Activated CD4-positive, alpha-beta T cell treated with anti-CD3 and anti-CD28 coated beads, Interleukin-2, amount 50 U/mL, for 24 hours (primary cell): ENCODE measurements at places on chromosomes 6 and 20.

DNA sequence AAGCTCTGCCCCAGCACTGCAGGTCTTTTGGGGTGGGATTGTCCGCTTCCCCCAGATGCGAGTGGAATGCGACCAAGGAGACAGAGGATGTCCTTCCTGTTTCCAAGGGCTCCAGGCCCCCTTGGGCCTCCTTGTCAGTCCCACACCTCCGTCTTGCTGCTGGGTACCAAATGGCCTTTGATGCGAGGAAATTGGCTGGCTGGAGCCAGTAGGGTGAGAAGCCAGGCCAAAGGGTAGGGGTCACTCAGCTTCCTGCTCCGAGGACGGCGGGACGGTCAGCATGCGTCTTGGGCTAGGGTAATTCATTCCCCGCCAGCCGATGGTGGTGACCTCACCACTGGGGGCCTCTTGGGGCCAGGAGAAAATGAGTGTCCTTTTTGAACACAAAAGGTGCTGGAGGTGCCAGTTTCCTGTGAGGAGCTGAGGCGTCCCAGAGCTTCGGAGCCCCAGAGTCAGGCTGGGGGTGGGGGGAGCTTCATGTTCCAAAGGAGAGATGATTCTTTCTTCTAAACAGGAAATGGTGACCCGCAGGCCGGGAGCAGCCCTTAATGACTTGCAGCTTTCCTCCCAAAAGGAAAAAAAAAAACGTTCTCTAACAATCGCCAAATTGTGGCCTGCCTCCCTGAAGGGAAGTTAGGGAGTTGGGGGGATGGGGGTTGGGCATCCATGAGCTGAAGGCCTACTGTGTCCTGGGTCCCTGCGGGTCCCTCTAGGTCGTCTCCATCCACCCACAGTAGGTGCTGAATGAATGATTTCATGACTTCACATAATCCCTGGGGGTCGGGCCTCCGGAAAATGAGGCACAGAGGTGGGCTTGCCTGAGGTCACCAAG lies 6.7 kb downstream of the SNAI1 start:
- DNase-seq = no peak

DNA sequence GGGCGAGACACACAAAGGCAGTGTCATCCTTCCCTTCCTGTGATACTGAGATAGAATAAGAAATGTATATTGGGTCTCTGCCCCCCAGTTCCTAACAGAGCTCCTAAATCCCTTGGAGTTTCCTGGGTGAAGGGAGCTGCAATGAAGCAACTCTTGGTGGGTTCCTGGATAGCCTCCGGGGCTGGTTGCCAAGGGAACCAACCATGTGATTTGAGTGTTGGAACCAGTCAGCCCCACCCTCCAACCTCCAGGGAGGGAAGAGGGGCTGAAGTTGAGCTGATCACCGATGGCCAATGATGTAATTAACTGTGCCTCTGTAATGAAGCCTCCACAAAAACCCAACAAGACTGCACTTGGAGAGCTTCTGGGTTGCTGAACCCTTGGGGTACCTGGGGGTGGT lies 116.6 kb downstream of the SLC22A3 start:
- no peak for DNase-seq

- DNase-seq = no peak
These were observed 89.4 kb downstream of the CEP162 start for GRCh38 chr6:84137989-84138575.

GRCh38 chr6:122845464-122845863 lies 56.4 kb downstream of the SMPDL3A start:
- DNase-seq = no peak

DNA sequence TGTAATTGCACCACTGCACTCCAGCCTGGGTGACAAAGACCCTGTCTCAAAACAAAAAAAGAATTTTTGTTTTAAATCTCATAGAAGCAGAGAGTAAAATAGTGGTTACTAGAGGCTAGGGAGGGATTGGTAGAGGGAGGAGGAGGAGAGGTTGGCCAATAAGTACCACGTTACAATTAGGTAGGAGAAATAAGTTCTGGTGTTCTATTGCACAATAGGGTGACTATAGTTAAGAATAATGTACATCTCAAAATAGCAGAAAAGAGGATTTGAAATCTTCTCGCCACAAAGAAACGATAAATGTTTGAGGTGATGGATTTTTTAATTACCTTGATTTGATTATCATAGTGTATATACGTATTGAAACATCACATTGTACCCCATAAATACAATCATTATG lies 27.1 kb upstream of the TOP1 start:
- DNase-seq = no peak

DNA sequence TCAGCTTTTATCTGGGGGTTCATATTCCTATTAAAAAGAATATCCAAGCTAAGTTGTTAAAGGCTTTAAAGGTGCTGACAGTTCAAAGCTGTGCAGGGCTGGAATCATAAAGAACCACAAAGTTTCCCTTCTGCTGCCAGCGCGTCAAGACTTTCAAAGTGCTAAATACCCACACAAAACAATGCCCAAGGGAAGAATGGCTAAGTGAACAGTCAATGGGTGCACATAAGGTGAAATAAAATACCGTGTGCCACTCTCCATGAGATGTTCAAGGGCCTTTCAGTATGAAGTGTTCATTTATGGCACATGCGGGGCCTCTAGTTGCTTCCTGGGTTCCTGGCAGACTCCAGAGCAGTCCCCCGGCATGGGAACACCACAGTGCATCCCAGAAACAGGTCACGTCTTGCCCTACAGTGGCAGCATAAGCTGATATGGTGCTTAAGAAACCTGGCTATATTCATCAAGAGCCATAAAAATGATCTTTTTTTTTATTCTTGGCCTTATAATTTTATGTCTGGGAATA lies 14.1 kb downstream of the TXNDC5 start:
- DNase-seq = no peak

GRCh38 chr6:82906951-82907350 lies 158.7 kb downstream of the UBE3D start:
- DNase-seq = no peak

DNA sequence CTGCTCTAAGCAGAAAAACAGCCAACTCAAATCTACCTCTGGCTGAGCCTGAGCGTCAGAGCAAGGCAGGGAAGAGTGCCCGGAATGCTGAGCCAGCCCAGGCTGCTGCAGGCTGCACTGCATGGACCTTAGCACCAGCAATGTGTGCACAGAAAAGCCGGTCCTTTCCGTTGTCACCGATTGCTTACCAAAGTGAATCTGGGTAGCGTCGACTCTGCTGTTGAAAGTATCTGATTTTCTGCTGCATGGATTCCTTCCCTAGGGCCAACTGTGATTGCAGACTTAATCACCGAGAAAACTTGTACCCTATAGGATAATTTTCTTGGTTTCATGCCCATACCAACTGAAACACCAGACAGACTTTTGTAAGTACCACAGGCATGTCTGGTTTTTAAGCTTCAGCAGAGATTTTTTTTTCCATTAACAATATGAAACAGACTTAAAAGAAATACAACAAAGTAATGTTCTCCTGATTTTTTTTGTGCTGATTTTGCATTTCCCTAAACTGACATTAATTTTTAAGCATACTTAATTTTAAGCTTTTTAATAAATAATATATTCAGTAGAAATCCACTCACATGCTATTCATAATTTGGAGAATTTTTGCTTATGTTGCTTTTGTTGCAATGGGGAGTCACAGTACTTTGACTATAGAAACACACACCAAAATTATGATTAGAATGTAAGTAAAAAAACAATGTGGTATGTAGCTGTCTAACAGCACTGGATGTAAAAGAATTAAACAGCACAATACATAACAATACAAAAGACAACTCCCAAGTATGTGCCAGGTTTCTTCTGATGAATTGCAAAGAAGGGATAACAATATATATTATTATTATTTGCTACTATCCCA lies 218.0 kb downstream of the THBS2 start:
- no peak for DNase-seq

- DNase-seq = no peak
These were observed 220.0 kb upstream of the CNR1 start for GRCh38 chr6:88386167-88386566.

DNA sequence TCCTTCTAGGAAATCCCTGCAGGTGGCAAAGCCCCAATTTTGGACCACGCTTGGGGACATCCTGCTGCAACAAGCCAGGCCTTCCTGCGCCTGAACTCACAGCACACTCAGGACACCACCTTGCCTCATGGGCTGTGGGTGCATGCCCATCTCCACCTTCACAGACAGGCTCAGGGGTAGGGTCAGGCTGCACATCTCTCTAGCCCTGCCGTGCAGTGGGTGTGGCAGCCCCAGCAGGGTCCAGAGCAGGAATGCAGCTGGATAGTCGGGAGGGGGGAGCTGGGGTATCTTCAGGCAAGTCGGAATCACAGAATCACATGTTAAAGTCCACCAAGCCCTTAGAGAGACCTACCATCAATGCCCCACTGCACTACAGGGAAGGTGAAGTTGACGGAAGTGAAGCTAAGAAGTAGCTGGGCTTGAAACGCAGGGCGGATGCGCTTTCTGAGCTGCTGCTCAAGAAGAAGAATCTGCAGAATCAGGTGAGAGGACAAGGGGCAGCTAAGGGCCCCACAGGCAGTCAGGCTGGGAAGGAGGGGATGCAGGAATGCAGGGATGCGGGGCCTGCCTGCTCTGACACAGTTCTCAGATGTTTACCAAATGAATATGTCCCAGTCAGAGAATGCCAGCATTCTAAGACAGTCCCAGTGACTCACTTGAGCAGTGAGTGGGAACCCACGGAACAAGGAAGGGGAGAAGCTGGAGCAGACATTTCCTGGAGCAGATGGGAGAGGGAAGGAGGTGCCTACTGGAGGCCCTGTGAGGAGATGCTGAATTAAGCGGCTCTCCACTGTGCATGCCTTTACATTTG lies 11.3 kb downstream of the SERPINB6 start:
- no peak for DNase-seq

DNA sequence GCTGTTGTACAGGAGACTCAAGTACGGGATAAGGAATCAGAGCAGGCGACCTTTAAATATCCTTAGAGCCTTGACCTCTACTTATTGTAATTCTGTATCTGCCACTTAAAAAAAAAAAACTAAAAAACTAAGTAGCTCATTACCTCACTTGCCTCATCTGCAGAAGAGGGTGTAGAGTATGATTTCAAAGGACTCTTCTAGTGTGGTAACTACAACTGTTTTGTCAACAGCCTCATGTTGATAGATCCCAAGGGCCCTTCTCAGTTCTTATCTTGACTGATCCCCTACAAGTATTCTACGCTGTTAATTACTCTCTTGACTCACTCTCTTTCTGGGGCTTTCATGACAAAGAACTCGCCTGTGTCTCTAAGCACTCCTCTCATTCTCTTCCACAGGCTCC lies 16.7 kb upstream of the PDYN start:
- DNase-seq = no peak

GRCh38 chr20:23270382-23270911 lies 80.1 kb upstream of the NXT1 start:
- no peak for DNase-seq

GRCh38 chr6:132643547-132643946 lies 15.4 kb downstream of the TAAR1 start:
- no peak for DNase-seq

GRCh38 chr20:10314198-10314597 lies 95.6 kb downstream of the SNAP25 start:
- DNase-seq = no peak

GRCh38 chr20:40866056-40866455 lies 162.6 kb upstream of the TOP1 start:
- no peak for DNase-seq

DNA sequence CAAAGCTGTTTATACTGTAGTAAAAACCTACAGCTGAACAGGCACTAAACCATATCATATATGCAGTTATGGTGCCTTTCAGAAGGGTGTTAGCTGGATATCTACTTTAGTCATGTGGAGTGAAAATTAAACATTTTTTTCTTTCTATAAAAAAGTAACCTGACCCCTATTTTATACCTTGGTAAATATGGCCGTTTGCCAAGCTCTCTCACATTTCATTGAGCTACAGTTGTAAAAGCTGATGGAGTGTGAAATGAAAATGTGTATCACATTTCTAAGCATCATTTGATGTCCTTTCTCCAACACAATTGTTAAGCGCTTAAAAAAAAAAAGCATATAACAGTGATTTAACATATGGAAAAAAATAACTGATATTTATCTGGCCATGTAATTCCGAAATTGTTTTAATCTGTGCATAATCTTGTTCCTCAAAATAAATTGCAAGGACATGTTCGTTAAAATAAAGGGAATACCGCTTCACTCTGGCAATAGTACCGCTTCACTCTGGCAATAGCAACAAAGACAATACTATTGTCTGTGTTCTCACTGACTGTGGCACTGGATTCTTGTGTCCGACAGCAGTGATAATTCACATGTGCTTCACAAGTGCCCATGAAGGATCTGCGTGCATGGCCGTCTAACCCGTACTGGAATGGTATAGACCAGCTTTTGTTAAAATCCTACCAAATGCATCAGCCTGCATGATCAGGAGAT lies 391.8 kb upstream of the SOX4 start:
- no peak for DNase-seq

GRCh38 chr6:119891644-119892043 lies 542.1 kb upstream of the MAN1A1 start:
- no peak for DNase-seq

- DNase-seq = no peak
These were observed 59.6 kb downstream of the ERMARD start for GRCh38 chr6:169811072-169811471.

DNA sequence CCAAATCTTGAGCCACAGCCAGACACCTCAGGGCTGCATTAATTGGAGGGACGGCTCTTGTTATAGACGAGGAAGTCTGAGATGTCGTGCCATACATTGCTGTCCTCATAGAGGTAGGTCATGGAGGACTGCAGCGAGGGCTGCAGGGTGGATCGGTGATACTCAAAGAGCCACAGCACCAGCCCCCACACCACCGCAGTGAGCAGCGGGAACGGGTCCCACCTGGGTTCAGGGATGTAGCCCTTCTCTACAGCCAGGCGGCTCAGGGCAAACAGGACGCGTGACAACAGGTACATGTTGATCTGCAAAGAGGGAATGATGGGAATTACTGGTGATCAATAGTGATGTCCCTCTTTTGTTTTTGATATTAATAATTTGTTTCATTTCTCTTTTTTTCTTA lies 12.4 kb downstream of the PXMP4 start:
- no peak for DNase-seq
